Astrocyte of the spinal cord (primary cell): ENCODE measurements at places on chromosomes 13 and 19.

DNA sequence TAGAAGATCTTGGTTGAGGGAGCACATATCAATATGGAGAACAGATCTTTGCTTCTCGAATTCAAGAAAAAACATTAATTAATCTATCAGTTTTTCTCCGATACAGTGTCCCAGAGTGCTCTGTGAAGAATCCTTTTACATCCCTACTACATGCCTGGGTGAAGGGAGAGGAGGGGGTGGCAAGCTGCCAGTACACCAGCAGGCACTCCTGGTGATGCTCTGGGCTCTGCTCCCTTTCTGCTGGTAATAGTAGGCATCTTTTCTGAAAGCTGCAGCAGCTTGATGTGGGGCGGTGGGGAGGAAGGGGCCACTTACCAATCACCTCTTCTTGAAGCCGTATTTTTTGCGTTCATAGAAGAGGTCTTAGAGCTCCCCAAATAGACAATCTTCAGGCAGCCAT, 30.7 kb downstream of the PBX4 start:
- DNase-seq, result no peak

DNA sequence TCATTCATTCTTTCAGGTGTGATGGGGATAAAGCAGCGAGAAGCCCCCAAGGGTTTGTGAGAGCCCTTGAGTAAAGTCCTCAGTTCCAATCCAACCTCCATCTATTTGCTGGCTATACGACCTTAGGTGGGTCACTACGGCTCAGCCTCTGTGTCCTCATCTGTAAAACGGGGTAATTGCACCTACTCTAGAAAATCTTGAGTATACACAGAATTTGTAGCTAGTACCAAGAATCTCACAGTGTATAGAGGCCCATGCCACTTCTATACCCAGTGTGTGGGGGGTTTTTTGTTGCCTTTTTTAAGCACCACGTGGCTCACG, 406 bp upstream of the DNMT1 start:
- DNase-seq, result no peak

DNA sequence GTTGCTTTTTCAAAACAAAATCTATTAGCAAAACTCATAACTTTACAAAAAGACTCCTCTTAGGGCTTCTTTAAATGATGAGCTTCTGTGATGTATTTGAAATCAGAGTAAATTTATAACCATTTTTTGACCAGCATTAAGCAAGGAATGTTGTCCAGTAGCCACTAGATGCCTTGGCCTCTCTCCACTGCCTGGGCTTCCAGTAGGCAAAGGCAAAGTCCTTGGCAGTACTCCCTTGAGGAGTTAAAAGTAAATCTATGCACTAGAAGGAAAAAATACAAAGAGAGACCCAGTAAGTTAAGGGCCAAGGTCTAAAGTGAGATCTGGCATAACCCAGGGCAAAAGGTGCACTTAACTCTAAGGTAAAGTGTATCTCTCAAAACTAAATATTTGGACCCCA, 9.5 kb downstream of the SERPINE3 start:
- DNase-seq, result no peak

DNA sequence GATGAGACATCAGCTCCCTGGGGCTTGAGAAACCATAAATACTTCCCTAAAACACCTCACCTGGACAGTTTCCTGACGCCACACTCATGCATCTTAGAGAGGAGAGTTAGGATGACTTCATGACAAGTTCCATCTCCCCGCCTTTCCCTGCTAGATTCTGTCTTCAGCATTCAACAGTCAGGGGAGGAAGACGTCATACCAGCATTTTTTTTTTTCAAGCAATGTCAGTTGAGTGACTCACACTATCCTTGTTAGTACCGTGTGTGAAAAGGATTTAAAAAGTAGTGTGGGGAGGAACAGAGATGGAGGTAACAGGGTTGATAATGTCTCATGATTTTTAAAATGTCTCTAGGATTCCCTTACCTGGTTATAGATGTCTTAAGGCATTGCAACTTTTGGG, at the start of gene OR7D2:
Gene OR7D2, plus strand, starts transcription at position 79 of the 400 bp plus-strand sequence. CDS start 6,803 bp downstream, outside the sequence.
- no peak for DNase-seq

GRCh38 chr19:46913852-46914430, 53.1 kb downstream of the ARHGAP35 start:
- peak; percentile 71 for DNase-seq

- DNase-seq, result no peak
Observed at GRCh38 chr19:48913114-48913889, 13.2 kb downstream of the NUCB1 start.

DNA sequence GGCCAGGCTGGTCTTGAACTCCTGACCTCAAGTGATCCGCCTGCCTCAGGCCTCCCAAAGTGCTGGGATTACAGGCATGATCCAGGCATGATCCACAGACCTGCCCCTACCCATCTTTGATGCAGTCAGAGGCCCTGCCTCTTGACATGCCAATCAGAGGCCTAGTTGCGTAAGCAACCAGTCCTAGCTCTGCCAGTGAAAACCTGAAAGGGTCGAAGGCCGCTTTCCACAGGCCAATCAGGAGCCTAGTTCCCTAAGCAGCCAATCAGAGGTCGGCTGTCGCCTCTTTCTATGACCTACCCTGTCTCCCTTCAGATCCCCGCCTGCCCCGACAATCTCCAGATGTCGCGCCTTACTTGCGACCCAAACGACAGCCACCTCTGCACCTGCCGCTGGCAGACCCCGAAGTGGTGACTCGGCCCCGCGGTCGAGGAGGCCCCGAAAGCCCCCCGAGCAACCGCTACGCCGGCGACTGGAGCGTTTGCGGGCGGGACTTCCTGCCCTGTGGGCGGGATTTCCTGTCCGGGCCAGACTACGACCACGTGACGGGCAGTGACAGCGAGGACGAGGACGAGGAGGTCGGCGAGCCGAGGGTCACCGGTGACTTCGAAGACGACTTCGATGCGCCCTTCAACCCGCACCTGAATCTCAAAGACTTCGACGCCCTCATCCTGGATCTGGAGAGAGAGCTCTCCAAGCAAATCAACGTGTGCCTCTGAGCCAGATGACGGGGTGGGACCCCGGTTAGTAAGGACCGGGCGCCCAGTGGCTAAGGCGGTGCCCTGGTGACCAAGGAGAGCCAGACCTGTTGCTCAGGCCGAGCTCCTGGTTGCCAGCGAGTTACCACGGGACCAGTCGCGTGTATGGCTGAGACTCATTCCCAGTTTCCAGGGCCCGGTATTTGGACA, 6.3 kb downstream of the SYDE1 start:
- DNase-seq, result no peak

- DNase-seq, result no peak
Observed at GRCh38 chr13:53237696-53238095, 209.1 kb downstream of the OLFM4 start.

GRCh38 chr13:36420437-36420891, 11.8 kb upstream of the CCNA1 start:
- DNase-seq, result peak; percentile 75

- no peak for DNase-seq
Observed at GRCh38 chr13:93425411-93425810, 198.8 kb downstream of the GPC6 start.

DNA sequence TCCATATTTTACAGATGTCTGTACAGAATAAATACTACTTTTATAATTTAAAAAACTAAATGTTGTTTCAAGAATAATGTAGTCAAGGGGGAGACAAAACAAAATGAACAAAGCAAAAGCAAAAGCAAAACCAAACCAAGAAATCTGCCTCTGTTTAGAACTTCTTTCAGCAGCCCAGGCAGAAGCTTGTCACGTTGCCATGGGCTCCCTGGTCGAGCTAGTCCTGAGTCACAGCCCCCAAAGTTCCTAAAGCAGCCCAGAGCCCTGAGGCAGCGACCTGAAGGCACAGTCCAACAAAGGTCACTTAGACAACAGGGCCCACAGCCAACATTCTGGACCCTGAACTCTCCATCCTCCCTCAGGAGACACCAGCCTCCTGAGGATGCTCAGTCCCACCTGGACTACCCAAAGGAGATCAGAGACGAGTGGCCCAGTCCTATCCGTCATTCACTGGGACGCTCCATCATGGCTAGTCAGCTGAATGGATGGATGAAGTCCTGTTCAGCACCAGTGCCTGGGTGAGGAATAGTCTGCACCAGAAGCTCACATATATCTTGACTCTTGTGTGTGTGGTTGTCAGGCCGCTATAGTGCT, 41.7 kb downstream of the SIAH3 start:
- no peak for DNase-seq

- no peak for DNase-seq
Observed at GRCh38 chr19:52603558-52604207, 33.6 kb downstream of the ZNF701 start.

DNA sequence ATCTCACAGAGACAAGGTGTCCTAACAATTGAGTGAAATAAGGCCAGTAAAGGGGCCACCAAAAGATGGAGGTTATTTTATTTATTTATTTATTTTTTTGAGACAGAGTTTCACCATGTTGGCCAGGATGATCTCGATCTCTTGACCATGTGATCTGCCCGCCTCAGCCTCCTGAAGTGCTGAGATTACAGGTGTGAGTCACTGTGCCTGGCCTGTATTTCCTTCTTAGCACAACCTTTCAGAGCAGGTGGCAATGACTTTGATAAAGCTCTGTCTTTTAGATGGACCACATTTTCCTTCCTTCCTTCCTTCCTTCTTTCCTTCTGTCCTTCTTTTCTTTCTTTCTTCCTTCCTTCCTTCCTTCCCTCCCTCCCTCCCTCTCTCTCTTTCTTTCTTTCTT, 11.0 kb upstream of the DOCK6 start:
- no peak for DNase-seq

DNA sequence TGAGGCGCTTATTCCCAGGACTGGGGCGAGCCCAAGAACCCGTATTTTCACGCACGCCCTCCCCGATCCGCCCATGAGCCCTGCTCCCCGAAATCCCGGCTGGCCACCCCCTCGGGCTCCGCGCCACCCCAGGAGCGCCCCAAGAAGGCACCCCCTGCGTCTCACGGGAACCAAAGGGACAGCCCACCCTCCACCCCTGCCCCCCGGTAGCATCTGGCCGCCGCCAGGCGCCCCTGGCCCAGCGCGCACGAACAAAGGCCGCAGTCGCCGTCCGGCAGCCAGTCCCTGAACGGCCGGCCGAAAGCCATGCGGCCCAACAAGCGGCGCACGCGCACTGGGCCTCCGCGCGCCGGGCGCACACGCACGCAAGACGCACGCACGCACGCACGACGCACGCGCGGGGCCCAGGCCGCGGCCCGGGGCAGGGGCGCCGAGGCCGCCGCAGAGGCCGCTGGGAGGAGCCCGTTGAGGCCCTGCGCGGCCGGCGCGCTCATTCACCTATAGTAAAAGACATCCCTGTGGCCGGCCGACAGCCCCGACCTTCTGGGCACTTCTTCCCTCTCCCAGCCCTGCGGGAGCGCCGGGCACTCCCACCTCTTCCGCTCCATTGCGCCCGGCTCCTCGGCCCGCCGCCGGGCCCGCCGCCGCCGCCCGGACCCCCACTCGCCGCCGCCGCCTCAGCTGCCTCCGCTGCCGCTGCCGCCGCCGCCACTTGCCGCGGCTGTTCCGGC, 476 bp downstream of the MBD3 start:
- DNase-seq, result peak; percentile 83

DNA sequence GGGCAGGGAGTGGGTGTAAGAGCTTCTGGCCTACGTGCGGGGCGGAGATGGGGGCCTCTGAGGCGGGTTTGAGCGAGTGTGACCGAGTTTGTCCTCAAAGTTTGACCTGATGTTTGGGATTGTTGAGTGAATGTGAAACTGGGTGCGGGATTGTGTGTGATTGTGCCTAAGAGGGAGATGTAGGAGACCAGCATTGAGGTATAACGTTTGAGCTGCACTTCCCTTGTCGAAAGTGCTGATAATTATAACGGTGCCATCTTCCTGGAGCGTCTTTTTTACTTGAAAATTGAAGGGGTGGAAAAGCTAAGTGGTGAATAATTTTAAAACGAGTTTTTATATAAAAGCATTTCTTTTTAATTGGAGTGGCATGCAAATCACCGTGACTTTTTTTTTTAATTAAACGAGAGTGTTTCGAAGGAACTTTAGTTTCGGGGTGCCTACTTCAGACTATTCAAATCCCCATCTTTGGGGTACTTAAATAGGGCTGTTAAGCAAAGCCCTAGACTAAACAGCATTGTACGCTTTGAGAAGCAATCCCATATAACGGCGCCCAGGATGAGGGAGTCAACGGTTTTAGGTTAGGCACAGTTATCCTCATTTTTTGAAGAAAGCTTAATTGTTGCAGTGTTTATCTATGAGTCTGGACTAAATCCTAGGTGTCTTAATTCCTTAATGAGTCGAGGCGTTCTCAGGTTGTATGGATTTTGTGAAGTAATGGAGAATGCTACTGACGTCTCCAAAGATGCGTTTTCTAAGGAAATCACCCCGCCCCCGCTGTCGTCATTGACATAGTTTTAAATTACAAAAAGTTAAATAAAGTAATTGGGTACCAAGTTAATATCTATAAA, 594 bp downstream of the ZNF146 start:
- peak; percentile 60 for DNase-seq

- DNase-seq, result peak; percentile 54
Observed at GRCh38 chr13:42612021-42612765, 38.2 kb downstream of the TNFSF11 start.

GRCh38 chr19:39053276-39054090, 21.1 kb upstream of the FBXO27 start:
- DNase-seq, result no peak

DNA sequence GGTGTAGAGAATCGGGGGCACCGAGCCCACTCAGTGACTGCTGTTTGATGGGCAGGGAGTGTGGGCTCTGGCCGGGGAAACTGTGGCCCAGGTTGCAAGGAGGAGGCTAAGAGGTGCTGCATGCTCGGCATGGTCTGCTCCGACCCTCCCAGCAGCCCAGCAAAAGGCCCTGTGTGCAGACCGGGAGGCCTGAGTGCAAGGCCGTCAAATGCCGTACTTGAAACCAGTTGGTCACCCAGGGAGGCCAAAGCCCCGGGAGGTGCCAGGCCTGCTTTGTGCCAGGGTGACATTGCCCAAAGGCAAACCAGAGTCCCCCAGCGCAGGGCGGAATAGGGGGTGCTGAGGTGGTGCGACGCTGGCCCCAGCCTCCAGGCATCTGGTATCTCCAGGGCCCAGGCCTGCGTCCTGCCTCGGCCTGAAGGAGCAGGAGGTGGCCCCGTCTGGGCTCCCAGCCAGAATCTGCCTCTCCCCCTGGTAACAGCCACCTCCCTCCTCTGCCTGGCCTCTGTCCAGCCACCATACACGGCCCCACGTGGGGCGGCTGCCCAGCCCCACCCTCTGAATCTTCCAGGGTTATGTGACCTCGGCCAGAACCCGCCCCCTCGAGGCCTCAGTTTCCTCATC, 4.0 kb downstream of the PIK3R2 start:
- DNase-seq, result peak; percentile 87

GRCh38 chr19:6797646-6798045, 25.1 kb downstream of the VAV1 start:
- no peak for DNase-seq

DNA sequence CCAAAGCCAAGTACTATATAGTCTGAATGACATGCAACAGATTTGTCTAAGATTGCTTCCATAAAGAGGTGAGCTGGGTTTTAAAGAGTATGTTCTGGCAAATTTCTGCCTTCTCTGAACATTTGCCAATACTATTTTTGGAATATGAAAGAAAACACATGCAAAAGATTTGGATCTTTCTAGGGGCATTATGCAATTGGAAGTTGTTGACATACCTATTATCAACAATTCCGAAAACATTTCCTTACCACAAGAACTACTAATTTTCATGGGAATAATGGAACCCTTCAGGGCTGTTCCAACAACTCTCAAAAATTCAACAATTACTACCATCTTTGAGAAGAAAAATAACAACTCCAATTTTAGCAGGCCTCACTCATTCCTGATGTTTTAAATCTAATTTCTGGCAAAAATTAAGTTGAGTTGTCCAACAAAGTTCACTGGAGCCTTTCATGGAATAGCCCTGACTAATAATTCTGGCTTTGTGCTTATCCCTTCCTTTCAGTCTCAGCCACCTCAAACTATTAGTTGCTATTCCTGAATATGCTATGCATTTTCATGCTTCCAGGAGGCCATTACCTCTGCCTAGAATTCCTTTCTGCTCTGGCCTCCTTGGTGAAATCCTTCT, 250.0 kb downstream of the RGCC start:
- DNase-seq, result no peak
